ENCODE measurements at places on chromosomes 13 and 19.
A peak's percentile ranks its signal among the peaks of the same experiment; 100 is the strongest.

GRCh38 chr13:21232599-21232998 lies 56.1 kb downstream of the MRPL57 start:
- peak; percentile 11 for DNase-seq

DNA sequence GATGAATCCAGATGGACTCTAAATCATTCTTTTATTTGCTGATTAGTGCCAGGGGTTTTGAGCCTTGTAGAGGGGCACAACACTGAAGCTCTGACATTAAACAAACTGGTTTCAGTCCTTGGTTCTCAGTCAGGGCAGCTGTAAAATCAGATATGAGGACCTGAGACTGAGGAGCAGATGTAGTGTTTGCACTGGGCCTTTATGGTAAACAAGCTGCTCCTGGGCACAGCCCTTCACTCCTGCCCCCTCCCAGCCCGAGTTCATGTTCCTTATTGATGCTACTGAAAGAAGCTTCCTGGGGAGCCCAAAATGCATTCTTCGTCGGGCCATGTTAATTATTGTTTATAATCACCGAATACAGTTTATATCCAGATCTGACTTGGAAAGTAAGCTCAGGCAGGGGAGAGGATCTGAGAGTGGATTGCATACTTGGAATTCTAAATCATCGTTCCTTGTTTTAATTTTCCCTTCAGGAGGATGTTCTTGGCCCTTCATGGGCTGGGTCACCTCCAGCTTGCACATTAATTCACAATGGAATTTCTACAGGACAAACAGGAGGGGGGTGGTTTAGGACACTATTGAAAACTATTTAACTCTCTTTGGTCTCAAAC lies 213.5 kb downstream of the FGF9 start:
- DNase-seq: peak; percentile 44

- no peak for DNase-seq
Measured at GRCh38 chr13:26222520-26223046, 469 bp upstream of the RNF6 start.

- DNase-seq: no peak
Measured at GRCh38 chr13:42064966-42065365, 16.5 kb downstream of the DGKH start.

- DNase-seq: no peak
Measured at GRCh38 chr19:18897094-18898029, 1.4 kb upstream of the CERS1 start.

GRCh38 chr19:49155005-49155819 lies at the start of gene HRC:
Gene HRC, minus strand, starts transcription at chr19:49155396. Its CDS starts 159 bp downstream, at chr19:49155237.
- DNase-seq: no peak

DNA sequence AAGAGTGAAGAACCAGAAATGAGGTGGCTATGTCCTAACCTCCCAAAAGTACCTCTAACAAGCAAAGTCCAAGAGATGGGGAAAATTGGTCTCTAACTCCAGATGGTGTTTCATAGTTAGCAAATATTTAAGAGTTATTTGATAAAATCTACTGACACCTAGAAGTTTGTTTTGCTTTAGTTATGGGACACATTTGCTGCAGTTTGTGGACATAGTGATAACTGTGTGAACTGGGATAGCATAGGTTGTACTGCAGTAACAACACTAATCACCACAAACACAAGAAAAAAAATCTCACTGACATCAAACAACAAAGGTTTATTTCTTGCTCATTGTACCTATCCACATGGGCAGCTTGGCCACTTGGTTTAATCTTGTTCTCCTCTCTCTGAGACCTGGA lies 965.0 kb upstream of the SPRY2 start:
- no peak for DNase-seq

- DNase-seq: no peak
Measured at GRCh38 chr19:19355606-19356139, 35.0 kb downstream of the MAU2 start.

DNA sequence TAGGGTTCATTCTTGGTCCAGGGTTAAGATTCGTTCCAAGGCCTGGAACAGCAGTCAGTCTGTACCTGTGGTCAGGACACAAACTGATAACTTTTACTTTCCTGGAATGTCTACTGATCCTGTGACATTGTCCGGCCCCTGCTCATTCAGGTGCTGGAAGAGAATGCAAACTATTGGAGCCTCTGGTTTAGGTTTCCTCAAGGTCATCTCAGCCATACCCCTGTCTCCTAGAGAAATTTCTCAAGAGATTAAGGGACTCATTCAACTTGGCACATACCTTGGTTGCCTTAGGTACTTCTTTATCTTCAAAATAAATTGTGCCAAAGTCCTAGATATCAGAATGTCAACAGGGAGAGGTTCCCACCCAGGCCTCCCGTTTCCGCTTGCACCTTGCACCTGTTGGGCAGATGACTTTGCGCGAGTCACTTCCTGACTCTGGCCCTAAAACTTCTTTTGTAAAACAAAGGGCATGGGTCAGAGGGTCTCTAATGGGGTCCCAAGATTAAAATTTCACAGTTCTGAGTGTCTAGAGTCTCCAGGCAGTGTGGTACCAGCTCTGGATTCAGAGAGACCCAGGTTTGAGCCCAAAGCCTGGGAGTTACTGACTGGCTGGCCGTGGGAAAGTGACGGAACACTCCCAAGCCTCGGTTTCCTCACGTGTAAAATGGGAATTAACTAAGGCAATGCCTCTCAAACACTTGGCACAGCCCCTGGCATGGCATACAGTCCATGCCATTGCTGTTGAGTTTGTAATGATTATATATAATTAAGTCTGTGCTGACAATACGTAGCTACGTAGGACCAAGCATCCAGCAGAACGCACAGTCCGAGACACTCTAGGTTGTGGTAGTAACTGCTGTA lies 25.8 kb upstream of the CYP2S1 start:
- no peak for DNase-seq

GRCh38 chr13:28623782-28624706 lies 34.9 kb upstream of the POMP start:
- no peak for DNase-seq

DNA sequence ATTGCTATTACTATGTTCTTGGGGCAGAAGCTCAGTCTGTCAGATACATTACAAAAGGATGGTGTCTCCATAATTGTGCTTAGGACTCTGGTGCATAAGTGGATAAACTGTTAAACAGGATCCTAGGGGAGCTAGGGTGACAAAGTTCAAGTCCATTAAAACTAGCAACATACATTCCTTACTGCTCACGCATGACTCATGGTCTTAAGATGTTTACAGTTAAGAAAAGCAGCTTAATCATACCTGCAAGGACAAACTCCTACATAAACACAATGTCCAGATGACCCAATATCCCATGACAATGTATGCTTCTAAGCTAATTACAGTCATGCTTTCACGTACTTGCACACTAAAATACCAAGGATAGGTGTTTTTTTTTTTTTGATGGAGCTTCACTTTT lies 3.5 kb upstream of the ZNF701 start:
- DNase-seq: no peak

- peak; percentile 88 for DNase-seq
Measured at GRCh38 chr19:39078436-39079200, 5.5 kb upstream of the ACP7 start.

DNA sequence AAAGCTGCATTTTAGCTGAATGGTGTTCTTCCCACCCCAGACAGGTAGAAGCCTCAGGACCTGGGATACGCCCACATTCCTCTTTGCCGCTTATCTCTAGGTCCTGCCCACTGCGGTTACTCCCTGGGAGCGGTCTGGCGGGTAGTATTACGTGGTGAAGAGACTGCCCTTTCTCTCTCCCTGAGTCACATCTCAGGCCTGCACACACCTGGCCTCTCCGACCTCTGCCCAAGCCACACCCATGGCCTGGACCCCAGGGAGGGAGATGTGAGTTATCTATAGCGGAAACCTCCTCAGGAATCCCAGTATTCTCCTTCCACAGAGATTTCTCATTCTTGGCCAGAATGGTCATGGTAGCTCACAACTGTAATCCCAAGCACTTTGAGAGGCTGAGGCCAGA lies 17.3 kb downstream of the RHPN2 start:
- DNase-seq: no peak

- no peak for DNase-seq
Measured at GRCh38 chr19:50420127-50420526, 1.4 kb downstream of the SPIB start.

DNA sequence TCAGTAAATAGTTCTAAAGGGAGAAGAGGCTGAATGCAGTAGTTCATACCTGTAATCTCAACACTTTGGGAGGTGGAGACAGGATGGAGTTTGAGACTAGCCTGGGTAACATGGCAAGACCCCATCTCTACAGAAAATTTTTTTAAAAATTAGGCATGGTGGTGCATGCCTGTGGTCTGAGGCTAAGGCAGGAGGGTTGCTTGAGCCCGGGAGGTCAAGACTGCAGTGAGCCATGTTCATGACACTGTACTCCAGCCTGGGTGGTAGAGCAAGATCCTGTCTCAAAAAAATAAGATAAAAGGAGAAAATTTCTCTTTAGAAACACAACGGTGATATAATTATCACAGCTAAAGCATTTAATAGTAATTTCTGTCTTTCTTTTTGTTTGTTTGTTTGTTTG lies 57.1 kb downstream of the SIPA1L3 start:
- no peak for DNase-seq

GRCh38 chr19:6527893-6528543 lies 2.8 kb upstream of the TNFSF9 start:
- DNase-seq: no peak

- DNase-seq: no peak
Measured at GRCh38 chr19:18141031-18141430, 11.9 kb upstream of the PIK3R2 start.

- no peak for DNase-seq
Measured at GRCh38 chr19:43767316-43767715, 12.6 kb upstream of the SMG9 start.

GRCh38 chr19:44609219-44609618 lies 4.1 kb upstream of the IGSF23 start:
- no peak for DNase-seq

DNA sequence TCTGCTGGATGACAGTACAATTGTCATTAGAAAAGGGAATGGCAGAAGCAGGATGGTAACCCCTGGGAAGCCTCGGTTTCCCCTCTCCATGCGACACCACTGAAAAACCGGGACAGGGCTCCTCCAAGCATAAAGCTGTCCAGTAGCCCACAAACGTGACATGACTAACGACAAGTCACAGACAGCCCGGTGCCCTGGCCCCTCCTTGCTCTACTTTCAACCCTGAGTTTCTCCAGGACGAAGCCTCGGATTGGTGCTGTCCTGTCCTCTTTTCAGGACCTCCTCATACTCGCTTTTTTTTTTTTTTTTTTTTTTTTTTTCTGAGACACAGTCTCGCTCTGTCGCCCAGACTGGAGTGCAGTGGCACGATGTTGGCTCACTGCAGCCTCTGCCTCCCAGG lies 16.3 kb downstream of the DPP9 start:
- DNase-seq: no peak

GRCh38 chr13:76164290-76164689 lies 528.2 kb downstream of the LMO7 start:
- DNase-seq: no peak

DNA sequence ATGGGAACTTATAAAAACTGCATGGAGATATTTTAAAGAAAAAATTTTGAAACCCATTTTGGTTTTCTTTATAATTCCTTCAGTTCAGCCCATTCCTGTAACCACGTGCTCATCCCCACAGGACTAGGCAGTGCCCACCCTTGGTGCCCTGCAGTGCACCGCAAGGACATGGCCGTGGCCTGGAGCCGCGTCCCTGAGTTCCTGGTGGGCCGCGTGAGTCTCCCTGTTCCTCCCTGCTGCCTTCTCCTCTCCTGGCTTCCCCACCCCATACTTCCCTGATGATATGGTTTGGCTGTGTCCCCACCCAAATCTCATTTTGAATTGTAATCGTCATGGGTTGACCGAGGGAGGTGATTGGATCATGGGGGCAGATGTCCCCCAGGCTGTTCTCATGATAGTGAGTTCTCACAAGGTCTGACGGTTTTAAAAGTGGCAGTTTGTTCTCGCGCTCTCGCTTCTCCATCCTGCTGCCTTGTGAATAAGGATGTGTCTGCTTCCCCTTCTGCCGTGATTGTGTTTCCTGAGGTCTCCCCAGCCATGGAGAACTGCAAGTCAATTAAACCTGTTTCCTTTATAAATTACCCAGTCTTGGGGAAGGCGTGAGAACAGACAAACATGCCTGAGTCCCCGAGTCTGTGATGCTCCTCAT lies 31.6 kb upstream of the TFDP1 start:
- no peak for DNase-seq

DNA sequence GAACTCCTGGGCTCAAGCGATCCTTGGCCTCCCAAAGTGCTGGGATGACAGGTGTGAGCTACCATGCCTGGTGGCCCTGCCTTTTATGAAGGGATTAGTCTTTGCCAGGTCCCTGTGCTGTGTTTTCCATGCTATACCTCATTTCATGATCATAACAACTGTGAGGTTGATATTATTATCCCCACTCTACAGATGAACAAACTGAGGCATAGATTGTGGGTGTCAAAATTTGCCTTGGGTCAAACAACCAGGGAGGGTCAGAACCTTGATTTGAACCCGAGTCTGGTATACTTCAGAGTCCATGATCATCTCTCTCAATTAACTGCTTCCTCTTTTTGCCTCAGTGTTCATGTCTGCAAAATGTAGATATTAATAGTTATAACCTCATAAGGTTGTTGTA lies 6.9 kb downstream of the PINLYP start:
- DNase-seq: no peak

GRCh38 chr13:65656740-65657329 lies 1573.3 kb downstream of the PCDH9 start:
- peak; percentile 14 for DNase-seq

- no peak for DNase-seq
Measured at GRCh38 chr19:33718651-33719254, 77.9 kb upstream of the KCTD15 start.
